Brain pericyte (primary cell): ENCODE measurements at places on chromosomes 1 and 21.

DNA sequence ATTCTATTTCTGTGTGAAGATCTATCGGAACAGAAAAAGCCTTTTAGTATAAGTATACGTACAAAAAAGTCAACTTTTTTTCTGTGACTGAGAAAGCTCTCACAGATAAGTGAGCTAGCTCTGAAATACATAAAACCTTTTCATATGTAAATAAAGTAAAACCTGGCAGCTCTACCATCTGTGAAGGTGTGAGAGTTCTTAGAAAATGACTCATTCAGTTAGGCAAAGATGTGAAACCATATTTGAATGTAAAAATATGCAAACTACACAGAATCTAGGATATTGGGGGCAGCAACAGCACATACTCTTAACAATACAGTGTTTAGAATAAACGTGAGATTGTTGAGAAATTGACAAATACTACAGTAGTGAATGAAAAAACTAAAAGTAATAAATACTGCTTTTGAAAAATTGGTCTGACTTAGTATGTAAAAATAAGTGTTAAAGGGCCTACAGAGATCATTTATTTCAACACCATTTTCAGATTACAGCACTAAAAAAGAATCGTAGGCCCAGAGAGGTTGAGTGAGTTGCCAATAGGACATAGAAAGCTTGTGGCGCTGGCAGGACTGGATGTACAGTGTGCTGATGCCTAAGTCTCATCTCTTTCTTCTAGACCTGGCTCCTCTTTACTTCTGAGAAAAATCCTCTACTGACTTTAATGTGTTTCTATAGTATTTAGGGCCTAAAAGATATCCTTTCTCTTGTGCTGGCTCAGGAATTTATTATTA, 19.8 kb downstream of the ATP6V1G3 start:
- no peak for DNase-seq

- no peak for DNase-seq
These were observed 251.9 kb downstream of the PTPRU start for GRCh38 chr1:29488086-29488793.

- no peak for DNase-seq
These were observed 4.4 kb downstream of the DENND4B start for GRCh38 chr1:153941826-153942725.

GRCh38 chr1:88433556-88433955, 250.5 kb upstream of the PKN2 start:
- no peak for DNase-seq

- DNase-seq = no peak
These were observed 72.7 kb upstream of the CNIH3 start for GRCh38 chr1:224543453-224543852.

GRCh38 chr1:212967801-212968200, 17.5 kb downstream of the VASH2 start:
- no peak for DNase-seq

DNA sequence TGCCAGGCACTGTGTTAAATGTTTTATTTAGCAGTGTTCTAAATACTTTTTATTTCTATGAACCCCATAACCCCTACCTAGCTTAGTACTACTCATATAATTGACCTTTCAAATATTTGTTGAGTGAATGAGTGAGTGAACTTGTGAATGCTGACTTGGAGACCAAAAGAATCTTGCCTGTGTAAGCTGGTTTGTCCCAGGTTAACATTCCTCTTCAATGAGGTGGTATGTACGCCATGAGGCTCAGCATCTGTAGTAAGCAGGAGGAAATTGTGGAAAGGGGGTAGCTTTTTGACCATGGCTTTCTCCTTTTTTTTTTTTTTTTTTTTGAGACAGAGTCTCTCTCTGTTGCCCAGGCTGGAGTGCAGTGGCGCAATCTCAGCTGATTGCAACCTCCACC, 14.6 kb downstream of the MED18 start:
- DNase-seq = no peak

DNA sequence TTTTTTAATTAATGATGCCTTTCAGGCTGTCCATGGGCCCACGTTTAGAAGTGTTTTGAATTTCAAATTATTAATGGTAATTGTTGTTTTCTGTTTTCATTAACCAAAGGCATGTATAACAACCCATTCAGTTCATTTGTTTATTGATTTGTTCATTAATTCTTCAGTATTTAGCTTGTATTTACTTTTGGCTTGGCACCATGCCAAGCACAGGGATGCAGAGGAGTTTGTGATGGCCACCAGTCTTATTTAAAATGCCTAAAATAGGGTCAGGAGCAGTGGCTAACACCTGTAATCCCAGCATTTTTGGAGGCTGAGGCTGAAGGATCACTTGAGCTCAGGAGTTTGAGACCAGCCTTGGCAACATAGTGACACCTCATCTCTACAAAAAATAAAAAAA, 75.3 kb downstream of the ROR1 start:
- DNase-seq = no peak

DNA sequence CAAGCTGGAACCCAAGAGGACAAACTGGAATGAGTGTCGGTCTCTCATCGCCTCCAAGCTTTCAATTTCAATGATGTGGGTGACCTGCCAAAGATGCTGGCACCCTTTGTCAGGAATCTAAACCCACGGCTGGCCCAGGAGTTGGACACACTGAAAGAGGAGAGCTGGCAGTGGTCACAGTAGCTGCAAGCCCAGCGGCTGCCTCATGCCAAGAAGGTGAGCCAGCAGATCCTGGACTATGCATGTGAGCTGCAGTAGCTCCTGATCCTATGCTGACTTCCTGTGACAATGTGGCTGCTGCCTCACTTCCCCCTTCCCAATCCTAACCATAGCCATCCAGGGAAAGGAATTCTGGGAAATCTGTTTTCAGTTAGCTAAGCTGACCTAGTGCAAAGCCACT, 117.0 kb upstream of the VAV3 start:
- DNase-seq = no peak

DNA sequence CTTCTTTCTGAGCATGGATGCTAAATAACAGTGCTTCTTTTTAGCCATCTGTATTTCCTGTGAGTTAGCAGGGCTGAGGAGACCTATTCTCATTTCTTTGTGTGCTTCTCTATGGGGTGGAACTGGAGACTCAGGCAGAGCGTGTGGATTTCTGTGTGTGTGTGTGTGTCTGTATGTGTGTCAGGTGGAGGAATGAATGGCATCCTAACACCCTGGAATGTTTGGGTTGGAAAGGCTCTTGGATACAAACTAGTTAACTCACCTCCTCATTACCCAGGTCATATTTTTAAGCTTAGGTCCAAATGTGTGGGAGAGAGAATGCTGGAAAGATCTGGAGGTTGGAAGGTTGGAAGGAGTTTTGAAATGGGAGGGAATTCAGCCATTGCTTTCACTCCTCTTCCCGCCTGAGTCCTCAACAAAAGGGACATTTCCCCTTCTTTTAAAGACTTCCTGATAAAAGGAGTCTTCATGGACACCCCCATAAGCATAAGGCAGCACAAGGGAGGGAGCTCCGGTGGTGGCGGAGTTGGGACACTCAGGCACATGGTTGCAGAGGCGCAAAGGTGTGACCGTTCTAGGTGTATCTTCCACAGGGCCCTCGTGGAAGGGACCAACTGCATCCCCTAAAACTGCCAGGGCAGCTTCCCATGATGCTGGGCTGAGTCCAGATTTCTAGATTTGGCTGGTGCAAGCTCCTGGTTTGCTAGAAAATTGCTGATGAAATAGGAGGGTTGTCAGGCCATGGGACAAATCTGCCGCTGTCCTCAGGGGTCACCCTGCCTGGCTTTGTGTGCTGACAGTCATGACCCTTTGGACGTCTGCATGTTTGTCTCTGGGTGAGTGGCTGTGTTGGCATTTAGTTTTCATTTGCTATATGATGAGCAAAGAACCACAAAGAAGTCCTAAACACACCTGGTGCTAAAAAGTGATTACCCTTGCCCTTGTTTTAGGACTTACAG, 37.6 kb downstream of the MTARC1 start:
- no peak for DNase-seq

- no peak for DNase-seq
These were observed at the start of gene AGRN for GRCh38 chr1:1020000-1020404. Gene AGRN, plus strand, starts transcription at chr1:1020120. Its CDS starts 53 bp downstream, at chr1:1020173.

GRCh38 chr1:156090840-156091188, 8.5 kb upstream of the MEX3A start:
- DNase-seq = no peak

GRCh38 chr1:180000575-180000974, 46.0 kb downstream of the CEP350 start:
- DNase-seq = no peak

DNA sequence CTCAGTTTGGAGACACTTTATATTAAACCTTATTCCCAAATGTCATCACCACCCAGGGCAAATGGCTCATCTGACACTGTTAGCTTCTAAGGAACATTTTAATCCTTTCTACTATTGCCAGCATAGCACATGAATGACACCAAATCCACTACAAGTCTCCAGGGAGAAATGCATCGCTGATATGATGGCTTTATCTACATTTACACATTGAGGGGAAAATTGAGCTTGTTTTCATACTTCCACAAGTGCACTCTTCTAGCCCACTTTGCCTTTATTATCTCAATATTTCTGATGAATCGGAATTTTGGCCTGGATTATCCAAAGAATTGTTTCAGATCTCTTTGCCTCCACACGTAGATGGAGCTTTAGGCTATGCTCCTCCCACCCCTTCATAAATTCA, 75.4 kb downstream of the RUNX1 start:
- no peak for DNase-seq

DNA sequence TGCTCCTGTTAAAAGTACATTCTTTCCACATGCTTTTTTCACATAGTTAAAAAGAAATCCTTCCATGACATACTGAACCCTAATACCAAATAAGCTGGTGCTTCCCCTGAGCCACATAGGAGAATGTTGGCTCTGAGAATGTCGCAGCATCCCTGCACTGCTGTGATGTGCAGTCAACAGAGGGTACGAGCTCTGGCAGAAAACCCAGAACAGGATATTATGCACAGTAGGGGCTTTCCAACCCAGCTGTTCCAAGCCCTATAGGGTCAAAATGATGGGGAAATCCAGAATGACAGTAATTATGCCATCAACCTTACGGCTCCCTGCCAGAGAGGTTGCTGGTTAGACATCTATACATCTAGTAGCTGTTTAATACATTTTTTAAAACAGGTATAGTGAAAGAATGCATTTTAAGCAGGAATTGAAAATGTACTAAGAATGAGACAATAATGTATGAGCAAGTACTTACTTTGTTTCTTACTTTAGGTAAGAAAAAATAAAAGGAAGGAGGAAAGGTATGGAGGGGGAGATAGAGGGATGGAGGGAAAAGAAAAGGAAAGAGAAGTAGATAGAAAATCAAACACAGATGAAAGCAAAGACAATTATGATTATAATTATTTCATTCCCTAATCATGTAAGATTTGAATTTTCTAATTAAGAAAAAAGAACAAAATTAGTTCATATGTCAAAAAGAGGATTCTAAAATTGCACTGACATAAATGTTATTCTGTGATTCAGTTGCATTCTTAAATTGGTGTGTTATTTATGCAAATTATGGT, 126.0 kb downstream of the NR5A2 start:
- no peak for DNase-seq

DNA sequence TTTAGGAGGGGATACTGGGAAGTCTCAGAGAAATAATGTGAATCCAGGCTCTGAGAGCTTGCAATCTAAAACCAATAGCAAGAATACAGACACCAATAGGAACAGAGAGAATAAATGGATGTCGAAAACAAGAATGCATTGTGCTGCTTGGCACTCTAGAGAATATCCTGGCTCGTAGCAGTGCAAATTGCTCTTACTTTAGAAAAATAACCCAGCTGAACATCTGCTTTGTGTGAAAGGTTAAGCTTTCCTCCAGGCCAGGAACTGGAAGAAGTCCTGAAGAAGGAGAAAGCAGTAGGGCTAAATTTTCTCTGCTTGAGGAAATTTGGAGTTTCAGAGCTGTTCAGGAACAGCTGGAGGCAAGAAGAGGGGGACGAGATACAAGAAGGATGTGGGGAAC, 382.3 kb downstream of the HHIPL2 start:
- DNase-seq = no peak

- no peak for DNase-seq
These were observed 95.7 kb upstream of the NR5A2 start for GRCh38 chr1:199931666-199932377.

GRCh38 chr1:106366627-106367319, 689.7 kb upstream of the PRMT6 start:
- no peak for DNase-seq

GRCh38 chr1:109206339-109206738, 7.4 kb upstream of the SARS1 start:
- no peak for DNase-seq

- DNase-seq = no peak
These were observed 57.3 kb downstream of the SYF2 start for GRCh38 chr1:25174730-25175612.
